Pancreas (tissue), 10 donors: ENCODE measurements at places on chromosomes 1 and 21. TPM values are rescaled to one million over a fixed set of nuclear protein-coding genes. Genes with fewer than 3 reads are reported as not detected.
A peak's percentile ranks its signal among the peaks of the same experiment; 100 is the strongest.

Gene PTGS2
- 0.92 TPM for polyA plus RNA-seq

Gene SLFNL1
- 1.4 TPM for polyA plus RNA-seq

- no peak for DNase-seq
- no peak overlapping the region for H3K27ac ChIP-seq
- no peak overlapping the region for H3K4me3 ChIP-seq
- no peaks in the 10 kb centered on the region for H3K4me1 ChIP-seq
- no peaks in the 10 kb centered on the region for H3K36me3 ChIP-seq
Measured at GRCh38 chr1:4772294-4773010, 118.0 kb downstream of the AJAP1 start.

- no peaks in the 10 kb centered on the region for H3K27me3 ChIP-seq
- no peak for DNase-seq
Measured at GRCh38 chr1:245549996-245550719, 395.4 kb downstream of the KIF26B start.

DNA sequence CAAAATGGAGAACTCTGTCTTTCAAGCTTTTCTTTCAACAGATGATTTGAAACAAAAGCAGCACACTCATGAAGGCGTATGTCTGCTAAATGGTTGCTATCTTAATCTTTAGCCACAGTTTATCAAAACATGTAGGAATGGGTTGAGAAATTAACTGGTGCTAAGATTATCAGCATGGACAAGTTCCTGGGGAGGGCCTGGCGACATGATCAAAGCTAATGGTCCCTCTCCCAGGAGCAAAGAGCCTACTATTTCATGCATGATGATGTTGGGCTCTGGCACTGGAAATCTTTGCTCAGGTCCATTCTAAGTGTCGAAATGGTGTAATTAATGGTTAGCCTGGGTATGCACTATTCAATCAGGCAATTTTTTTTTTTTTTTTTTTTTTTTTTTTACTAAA lies 91.7 kb downstream of the SLC45A1 start:
- peaks cover 67% of the 10 kb centered on the region for H3K4me1 ChIP-seq
- H3K36me3 ChIP-seq, result no peaks in the 10 kb centered on the region
- no peak for DNase-seq
- H3K27me3 ChIP-seq, result no peaks in the 10 kb centered on the region
- H3K27ac ChIP-seq, result peak overlapping the region; percentile 84
- no peak overlapping the region for H3K4me3 ChIP-seq

GRCh38 chr1:64515427-64515826 lies 45.5 kb downstream of the CACHD1 start:
- H3K4me1 ChIP-seq, result peaks cover 17% of the 10 kb centered on the region
- no peaks in the 10 kb centered on the region for H3K36me3 ChIP-seq
- H3K4me3 ChIP-seq, result no peak overlapping the region
- no peak overlapping the region for H3K27ac ChIP-seq
- no peaks in the 10 kb centered on the region for H3K27me3 ChIP-seq

DNA sequence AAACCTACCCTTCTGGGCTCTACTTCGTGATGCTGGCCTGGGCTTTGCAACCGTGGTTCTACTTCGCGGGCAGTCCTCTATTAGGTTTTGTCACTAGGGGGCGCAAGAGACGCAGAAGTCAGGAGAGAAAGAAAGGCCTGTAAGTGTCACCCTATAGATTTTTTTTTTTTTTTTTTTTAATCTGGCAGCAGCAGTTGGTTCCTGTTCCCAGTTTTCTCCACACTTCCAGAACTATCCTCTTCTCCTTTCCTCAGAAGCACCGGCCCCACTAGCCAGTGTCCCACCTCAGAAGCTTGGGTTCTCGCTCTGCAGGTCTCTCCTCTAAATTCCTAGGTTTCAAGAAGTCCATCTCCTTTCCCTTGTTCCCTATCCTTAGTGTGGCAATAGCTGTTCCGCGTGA lies 9.1 kb upstream of the LCE2D start:
- H3K4me1 ChIP-seq, result no peaks in the 10 kb centered on the region
- H3K4me3 ChIP-seq, result no peak overlapping the region
- DNase-seq, result peak; percentile 64
- no peaks in the 10 kb centered on the region for H3K36me3 ChIP-seq

Gene CYP4X1
- polyA plus RNA-seq, result 3.5 TPM

DNA sequence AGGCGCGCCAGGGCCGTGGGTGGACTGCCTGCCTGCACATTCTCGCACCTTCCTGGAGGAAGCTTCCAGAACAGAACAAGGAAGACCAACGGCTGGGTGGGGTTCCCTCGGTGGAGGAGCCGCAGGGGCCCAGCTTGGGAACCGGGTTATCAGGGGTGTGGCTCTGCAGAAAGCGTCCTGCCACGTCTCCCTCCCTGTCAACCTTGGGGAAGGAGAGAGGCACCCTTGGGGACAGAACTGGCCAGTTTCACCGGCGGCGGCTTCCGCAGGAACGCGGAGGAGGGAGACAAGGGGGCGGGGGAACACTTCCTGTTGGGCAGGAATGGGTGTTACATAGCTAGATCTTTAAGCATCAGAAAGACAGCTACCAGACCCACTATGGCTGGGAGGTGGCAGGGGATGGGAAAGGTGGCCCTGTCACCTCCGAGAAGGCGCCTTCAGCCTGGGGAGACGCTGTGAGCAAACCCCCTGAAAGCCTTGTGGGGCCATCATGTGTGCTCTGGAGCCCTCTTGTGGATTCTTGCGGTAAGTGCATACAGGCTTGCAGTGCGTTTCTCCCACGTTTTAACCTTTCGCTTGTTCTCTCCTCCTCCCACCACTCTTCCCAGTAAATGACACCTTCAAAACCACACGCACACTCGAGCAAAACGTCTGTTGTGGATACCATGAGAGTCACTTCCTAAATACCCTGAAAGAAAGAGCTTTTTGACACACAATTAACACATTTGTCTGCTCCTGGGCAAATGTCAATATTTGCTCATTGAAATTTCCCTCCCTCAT lies 3.8 kb upstream of the PLEKHA6 start:
- H3K27ac ChIP-seq, result peak overlapping the region; percentile 55
- peak; percentile 61 for DNase-seq
- peaks cover 4% of the 10 kb centered on the region for H3K4me1 ChIP-seq
- no peaks in the 10 kb centered on the region for H3K36me3 ChIP-seq

DNA sequence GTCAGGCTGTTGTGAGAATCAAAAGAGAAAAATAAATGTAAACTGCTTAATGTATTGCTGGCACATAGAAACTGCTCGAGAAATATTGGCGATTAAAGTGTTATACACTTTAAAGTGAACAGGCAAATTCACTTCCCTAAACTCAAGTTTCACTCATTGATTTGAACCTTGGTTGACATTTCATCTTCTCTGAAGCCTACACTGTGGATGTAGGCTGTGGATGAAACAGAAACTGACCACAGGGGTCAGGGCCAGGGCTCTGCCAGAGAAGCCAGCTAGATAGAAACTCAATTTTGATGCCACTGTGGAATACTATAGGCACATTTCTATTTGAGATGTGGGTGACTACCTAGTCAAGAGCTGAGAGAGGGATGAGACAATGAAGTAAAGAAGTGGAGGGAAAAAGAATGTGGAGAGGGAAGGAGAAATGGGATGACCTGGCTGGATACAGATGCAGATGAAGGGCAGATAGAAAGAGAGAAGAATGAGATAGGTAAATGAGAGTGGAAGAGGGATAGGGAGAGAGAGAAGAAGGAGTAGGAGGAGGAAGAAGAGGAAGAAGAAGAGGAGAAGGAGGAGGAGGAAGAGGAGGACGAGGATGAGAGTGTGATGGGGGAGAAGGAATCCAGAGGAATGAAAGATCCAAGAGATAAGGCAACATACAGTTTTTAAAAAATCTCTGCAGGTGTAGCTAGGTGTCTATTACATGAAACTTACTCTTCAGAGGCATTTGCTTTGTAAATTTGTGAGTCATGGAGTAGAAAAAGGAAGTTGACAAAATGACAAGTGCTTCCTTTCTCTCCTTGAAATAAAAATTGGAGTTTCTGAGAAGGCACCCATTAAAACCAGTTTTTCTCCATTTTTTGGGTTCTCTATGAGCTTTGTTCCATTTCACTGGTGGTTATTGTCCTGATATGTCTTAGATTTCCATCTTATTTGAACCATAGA lies 17.4 kb upstream of the CD1D start:
- H3K4me1 ChIP-seq, result no peaks in the 10 kb centered on the region
- H3K27me3 ChIP-seq, result peaks cover 3% of the 10 kb centered on the region
- H3K36me3 ChIP-seq, result no peaks in the 10 kb centered on the region
- no peak for DNase-seq
- H3K27ac ChIP-seq, result no peak overlapping the region

- no peaks in the 10 kb centered on the region for H3K36me3 ChIP-seq
- no peak for DNase-seq
- peaks cover 33% of the 10 kb centered on the region for H3K4me1 ChIP-seq
- no peak overlapping the region for H3K4me3 ChIP-seq
- peak overlapping the region; percentile 56 for H3K27ac ChIP-seq
Measured at GRCh38 chr1:8374812-8375211, 56.9 kb downstream of the SLC45A1 start.

DNA sequence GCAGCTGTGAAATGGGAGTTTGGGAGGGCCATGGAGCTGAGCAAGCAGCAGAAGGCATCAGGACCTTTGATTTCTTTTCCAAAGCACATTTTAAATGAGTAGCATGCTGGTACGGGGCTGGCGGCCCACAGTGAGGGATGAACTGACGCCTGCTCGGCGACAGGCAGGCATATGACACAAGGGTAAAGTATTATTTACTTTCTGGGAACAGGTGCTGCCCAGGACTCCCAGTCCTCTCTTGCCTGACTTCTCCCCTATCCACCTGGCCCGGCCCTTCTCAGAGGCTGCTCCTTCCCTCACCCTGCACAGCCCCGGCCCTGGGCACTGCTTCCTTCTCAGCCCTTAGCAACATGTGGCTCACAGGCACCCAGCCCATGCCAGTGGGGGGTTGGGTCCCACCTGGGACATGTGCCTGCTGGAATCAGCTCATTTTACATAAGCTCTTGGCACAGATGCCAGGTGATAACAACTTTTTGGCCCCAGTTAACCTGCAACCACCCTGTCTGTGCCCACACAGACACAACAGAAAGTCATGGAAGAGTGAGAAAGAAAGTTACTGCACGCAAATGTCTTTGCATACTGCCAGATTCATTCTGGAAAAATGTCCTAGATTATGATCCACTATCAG lies 112.3 kb upstream of the GADD45A start:
- peak; percentile 97 for DNase-seq
- no peaks in the 10 kb centered on the region for H3K36me3 ChIP-seq
- H3K27me3 ChIP-seq, result no peaks in the 10 kb centered on the region
